ENCODE measurements at places on chromosomes 1 and 21.

DNA sequence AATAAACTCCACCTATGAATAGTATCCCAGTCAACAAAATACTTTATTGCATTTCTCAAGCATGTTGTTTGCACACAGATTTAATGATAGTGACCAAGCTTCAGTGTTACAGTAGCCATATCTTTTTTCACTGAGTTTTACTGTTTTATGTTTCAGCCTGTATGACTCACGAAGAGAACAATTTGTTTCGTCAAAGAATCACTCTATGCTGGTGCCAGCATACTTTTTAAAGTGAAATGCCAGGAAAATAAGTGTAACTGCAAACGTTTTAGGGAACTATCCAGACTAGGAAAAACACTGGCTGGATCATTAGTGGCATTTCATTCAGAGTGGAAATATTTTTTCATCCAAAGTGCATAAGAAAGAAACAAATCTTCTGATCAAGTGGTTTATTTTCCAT is 210.8 kb downstream of the COL11A1 start:
- DNase-seq, result no peak

DNA sequence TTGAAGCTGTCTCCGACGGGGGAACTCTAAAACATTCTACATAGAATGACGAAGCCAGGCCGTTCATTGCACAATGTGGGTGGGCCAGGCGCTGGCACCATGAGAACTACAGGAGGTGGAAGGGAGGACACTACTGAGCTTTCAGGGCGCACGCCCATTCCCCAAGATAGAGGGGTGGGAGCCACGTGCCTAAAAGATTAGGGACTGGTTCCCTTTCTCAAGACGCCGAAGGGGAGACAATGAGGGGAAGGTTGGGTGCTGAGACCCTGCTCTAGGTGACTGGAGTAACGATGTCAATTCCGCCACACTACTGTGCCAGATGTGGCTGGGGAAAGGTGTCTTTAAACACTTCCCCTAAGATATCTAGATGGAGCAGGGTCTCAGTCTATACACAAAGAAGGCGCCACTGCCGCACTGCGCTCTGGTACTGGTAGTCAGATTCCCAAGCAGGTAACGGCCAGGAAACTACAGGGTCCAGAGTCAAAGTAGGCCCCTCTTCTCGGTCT is 782 bp downstream of the CSDE1 start:
- DNase-seq, result no peak

DNA sequence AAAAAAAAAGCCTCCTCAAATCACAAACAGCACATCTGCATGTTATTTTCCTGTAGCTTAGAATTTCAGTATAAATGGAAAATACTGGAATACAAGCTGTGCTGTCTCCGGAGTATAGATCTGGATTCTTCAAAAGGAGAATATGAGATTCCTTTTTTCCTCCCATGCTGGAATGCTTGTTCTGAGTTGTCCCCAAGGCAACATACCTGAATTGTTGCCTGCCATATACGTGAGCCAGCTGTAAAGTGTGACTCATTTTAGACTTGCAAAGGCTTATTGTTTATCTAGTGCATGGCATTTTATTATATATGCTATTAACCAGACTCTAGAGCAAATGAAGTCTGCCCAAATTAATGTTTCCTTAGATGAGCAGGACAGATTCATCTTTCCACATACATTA is 95.0 kb upstream of the C1orf105 start:
- DNase-seq, result no peak

DNA sequence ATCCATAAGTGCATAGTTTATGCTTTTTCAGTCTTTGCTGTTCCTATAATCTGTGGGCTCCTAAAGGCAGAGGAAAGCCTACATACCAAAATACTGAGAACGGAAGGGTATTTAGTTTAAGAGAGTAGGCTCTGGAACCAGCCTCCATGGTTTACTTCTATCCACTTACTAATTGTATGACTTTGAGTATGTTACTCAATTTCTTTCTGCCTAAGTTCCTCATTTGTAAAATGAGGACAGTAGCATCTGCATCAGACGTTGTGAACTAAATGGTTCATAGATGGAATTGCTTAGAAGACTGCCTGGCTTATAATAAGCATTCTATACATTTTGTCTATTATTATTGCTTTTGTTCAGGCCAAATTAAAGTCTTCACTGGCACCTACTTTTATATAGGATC is 111.0 kb downstream of the NTNG1 start:
- DNase-seq, result no peak

DNA sequence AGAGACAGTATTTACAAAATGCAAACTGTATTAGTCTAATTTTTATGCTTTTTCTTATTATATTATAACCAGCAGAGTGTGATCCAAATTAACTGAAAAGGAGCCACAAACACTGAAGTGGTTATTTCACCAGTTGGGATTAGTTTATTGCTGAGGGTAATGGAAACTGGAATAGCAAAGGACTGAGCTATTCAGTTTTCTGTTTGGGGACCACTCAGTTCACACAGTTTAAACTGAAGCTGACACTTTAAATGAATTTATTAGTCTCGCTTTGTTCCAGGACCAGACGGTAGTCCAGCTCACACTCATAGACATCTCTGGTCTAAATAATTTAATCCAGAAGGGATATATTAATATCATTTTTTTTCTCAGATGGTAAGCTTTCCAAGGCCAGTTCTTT is 410.7 kb downstream of the LTN1 start:
- DNase-seq, result no peak

DNA sequence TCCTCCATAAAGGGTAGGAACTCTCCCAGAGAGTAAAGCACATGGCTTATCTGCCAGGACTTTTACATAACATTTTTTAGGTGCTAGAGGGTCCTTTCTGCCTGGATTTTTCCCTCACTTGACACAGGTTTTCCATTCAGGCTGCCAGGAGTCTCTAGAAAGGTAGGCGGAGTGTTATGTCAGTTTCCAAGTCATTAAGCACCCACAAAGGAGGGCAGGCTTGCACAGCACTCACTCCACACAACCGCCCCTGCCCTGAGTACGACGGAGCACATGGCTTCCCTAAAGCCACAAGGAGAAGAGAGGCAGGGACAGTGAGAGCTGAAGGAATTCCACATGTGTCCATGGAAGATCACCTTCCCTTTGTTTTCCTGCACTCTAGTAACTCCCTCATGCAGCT is 55.7 kb downstream of the CAPZB start:
- DNase-seq, result no peak

GRCh38 chr1:199690496-199690895 is 337.0 kb upstream of the NR5A2 start:
- no peak for DNase-seq

DNA sequence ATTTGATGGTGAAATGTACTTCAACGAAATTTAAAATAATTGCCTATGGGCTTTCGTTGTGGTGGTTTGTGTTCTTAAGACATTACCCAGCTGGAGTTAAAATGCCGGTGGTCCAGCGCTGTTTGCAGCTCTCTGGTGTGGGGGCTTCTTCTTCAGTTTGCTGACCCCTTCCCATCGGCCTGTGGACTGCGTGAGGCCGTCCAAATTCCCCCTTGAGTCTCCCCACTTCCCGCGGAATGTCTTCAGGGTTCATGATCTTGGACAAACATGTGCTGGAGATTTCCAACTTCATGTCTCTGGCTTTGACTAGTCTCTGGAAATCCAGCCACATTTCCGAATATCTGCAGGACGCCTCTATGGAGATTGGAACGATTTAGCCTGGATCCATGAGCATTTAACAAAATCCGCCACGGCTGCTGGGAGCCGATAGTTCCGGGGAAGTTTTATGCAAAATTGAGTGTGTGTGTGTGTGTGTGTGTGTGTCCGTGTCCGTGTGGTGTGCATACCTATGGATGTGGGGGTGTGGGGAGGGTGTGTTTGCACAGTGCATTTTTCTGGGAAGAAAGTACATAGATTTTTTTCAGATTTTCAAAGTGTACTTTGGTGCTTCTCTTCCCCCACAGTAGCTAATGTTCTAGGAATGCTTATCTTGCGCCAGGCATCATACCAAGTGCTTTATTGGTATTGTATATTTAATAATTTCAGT is 117.2 kb downstream of the PCP4 start:
- no peak for DNase-seq

GRCh38 chr1:239270509-239270908 is 115.9 kb upstream of the CHRM3 start:
- DNase-seq, result no peak

DNA sequence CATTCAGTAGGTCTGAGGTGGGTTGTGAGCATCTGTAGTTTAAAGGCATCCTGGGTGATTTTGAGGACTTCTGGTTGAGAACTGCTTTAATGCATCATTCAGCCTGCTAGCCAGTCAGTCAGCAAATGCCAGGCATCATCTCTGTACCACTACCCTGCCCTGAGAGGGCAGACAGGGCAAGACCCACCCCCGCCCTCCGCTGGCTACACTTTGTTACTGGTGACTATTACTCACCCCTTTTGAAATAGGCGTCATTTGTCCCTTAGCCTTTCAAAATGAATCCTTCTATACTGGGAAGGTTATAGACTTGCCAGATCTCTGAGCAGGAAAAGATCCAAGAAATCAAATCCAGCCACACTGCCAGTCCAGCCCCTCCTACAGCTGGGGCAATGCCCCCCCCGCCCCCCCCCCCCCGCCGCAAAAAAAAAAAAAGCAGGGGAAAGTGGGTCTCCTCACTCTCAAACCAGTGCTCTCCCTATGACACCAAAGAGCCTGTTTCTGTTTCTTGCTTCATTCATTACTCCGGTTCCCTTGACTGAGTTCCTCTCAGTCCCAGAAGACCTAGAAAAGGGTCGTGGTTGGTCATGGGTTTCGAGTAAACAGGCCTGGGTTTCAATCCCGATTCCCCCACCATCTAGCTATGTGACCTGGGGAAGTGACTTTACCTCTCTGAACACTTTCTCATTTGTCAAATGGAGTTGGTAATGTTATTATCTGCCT is 4.4 kb downstream of the SELENON start:
- no peak for DNase-seq

DNA sequence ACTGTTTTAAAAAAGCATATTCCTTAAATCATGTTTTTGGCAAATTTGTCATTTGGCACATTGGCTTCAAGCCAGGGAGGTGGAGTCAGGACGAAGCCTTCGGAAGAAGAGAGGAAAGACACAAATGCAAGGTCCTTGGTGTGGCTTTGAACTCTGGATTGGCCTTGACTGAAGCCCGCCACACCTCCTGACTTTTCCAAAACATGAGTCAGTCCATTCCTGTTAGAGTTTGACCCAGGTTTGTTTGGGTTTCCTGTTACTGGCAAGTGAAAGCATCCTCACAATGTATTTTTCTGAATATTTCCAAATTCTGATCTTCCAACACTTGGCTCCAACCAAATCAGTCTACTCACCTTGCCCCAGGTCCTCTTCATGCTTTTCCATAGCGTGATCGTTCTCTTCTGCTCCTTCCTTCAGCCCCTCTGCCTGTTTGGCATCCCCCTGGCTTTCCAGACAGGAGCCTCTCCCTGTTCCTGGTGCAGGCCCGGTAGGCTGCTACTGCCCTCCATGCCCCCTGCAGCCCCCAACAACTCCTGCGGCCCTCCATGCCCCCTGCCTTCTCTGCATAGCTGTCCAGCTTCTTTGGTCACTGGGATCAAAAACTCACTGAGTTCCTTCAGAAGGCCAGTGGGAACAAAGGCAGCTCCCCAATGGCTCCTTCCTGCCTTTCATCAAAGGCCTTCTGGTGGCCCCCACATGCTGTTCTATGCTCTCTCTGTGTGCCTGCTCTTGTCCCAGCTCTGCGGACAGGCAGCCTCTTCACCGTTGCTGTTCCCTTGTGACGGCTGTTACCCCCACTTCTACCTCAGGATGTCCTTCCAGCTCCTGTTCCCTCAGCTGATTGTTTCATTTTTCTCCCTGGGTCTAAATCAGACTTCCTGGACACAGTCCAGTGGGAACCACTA is 30.4 kb upstream of the SLC30A1 start:
- DNase-seq, result no peak

- DNase-seq, result no peak
These were observed 148.6 kb downstream of the NCAM2 start for GRCh38 chr21:21146587-21147373.

DNA sequence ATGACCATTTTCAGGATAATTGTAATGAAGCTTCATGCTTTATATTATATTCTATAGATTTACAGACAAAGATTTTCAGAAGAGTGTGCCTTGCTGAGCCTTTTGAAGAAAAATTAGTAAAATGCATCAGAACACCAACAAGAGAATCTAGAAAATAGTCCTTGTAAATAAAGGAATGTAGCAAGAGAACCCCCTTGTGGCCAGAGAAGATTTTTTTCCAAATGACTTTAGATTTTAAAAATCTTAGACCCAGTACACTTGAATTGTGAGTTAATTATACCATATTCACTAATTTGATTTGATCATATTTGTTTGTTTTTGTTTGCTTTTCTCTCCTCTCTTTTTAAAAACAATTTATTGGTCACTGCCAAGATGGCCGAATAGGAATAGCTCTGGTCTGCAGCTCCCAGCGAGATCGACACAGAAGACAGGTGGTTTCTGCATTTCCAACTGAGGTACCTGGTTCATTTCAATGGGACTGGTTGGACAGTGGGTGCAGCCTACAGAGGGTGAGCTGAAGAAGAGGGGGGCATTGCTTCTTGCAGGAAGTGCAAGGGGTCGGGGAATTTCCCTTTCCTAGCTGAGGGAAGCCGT is 12.8 kb upstream of the IFI44L start:
- no peak for DNase-seq

DNA sequence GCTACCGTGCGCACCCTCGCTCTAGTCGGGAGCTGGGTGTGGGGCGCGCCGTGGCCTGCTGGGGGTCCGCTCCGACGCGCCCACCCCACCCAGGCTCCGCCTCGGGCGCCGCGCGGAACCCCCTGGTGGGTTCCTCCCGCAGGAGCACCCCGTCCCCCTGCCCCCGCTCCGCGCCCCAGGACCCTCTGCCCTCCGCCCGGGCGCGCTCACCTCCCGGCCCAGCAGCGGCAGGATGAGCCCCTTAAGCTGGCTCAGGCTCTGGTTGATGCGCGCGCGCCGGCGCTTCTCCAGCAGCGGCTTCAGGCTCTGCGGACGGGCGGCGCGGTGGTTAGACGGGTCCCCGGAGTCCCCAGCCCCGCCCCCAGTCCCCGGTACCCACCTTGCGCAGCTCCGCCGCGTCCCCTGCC is 319 bp downstream of the HES2 start:
- DNase-seq, result no peak

- DNase-seq, result no peak
These were observed 10.1 kb downstream of the HECTD3 start for GRCh38 chr1:45001011-45001481.
